ENCODE measurements at places on chromosomes 12 and 14. TPM values are rescaled to one million over a fixed set of nuclear protein-coding genes. Genes with fewer than 3 reads are reported as not detected.

The KRT6C gene
- polyA plus RNA-seq: not detected

The ENDOU gene
- polyA plus RNA-seq: 0.40 TPM

The SIX4 gene
- polyA plus RNA-seq: 8.6 TPM

The KLRF1 gene
- 0.78 TPM for polyA plus RNA-seq

The SCNN1A gene
- 80.1 TPM for polyA plus RNA-seq

The RPS29 gene
- 1,314 TPM for polyA plus RNA-seq

The RFX4 gene
- 0.20 TPM for polyA plus RNA-seq

The SERPINA9 gene
- polyA plus RNA-seq: not detected

All from left kidney (tissue), 8 donors.